ENCODE measurements at places on chromosomes 6 and 20.
A peak's percentile ranks its signal among the peaks of the same experiment; 100 is the strongest.

DNA sequence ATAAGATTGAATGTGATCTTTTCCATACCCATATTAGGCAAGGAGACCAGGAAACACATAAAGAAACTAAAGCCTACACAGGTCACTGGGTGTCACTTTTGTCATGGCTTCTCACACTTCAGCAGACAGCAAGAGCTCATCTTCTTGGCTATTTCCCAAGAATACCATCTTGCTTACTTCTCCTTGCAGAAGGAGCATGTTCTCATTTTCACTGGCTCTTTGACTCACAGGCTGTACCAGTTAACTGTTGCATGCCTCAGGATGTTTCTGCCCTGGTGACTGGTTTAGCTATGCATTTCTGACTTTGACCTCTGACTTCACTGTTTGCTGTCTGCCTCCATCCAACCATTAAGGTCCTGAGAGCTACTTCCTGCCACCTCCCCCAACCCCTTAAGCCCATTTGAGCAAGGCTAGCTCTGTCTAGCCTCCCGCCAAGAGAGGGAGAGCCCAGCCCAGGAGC lies 40.3 kb upstream of the OGFRL1 start:
- DNase-seq: no peak

GRCh38 chr20:43736588-43737158 lies 9.9 kb upstream of the GTSF1L start:
- DNase-seq: peak; percentile 87

- no peak for DNase-seq
These were observed 27.4 kb downstream of the NPEPL1 start for GRCh38 chr20:58719971-58720371.

- no peak for DNase-seq
These were observed at the start of gene TPMT for GRCh38 chr6:18154507-18155149. TPMT (minus strand) TSS chr6:18155077; CDS start chr6:18149127, 5,950 bp downstream.

- no peak for DNase-seq
These were observed 193.5 kb upstream of the SPTLC3 start for GRCh38 chr20:12815231-12815768.

DNA sequence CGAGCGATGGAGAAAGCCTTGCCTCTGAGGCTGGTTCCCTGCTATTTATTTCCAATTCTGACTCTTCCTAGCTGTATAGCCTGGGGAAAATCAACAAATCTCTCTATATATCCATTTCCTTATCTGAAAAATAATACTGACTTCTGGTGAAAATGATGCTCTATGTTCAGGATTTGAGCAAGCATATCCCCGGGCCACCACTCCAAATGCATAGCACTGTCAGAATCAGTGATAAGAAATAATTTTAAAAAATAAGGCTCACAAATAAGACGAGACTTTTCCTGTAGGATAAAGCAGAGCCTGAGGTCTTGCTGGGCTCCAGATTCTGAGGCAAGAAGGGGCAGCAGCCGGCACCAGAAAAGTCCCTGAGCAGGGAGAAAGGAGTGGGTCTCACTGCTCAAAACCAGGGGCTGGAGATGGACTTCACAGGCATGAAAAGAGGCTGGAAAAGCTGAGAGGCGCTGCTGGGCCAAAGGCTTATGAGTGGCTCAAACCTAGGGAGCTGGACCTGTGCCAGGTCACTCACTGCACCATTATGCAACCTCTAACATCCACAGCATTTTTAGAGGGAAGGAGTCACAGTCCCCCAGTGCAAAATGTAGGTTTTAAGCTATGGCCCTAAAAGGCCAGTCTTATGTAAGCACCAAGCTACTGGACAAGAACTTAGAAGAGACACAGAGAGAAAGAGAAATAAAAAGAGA lies 48.1 kb upstream of the SLC17A4 start:
- DNase-seq: no peak

DNA sequence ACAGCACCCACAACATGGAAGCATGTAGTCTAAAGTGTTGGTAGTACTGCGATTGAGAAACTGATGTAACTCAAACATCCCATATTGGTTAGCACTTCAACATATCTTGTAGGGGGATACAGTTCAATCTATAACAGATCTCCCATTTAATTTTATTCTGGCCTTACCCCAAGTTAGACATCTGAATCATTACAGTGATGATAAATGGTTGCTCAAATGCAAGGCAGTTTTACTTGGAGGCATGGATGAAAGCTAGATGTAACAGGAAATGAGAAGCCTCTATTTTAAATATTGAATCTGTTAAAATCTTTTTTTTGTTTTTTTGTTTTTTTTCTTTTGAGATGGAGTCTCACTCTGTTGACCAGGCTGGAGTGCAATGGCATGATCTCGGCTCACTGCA lies 44.2 kb upstream of the FAM50B start:
- no peak for DNase-seq

DNA sequence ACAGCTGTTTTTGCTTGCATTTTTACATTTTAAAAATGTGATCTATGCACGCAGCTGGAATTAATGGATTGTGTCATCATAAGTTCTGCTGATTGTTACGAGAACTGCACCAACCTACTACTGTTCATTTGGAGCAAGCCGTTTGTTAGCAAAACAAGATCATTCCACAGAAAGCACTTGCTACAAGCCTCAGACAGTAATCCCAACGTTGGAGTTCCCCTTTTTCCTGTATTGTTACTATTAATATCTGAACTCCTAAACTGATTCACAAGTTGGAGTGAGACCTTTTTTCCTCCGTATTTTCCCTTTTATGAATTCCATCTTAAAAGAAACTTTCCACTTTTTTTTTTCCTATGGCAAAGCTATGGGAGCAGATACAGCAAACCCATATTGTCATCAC lies 3.5 kb downstream of the TENT5A start:
- DNase-seq: no peak

GRCh38 chr20:21510414-21511384 lies 3.2 kb downstream of the NKX2-2 start:
- DNase-seq: no peak

DNA sequence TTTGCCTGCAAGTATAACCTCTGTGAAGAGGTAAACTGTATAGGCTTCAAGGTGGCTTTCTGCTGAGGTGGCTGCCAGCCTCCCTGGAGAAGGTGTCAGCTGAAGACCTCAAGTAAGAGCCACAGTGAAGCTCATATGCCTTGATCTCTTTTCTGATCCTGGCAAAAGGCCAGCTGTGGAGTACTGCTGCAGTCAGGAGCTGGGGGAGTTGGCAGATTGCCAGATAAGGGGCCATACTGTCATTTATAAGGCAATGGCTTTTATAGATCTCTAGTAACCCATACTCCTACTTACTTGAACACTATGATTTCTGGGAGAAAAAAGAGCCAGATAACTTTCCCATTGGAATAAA lies 8.8 kb upstream of the CEP85L start:
- peak; percentile 20 for DNase-seq
